ENCODE measurements at places on chromosomes 2 and 18.

- no peak for DNase-seq
Observed at GRCh38 chr2:12725233-12726187, 8.8 kb downstream of the TRIB2 start.

- no peak for DNase-seq
Observed at GRCh38 chr18:36592282-36592681, 236.5 kb downstream of the TPGS2 start.

DNA sequence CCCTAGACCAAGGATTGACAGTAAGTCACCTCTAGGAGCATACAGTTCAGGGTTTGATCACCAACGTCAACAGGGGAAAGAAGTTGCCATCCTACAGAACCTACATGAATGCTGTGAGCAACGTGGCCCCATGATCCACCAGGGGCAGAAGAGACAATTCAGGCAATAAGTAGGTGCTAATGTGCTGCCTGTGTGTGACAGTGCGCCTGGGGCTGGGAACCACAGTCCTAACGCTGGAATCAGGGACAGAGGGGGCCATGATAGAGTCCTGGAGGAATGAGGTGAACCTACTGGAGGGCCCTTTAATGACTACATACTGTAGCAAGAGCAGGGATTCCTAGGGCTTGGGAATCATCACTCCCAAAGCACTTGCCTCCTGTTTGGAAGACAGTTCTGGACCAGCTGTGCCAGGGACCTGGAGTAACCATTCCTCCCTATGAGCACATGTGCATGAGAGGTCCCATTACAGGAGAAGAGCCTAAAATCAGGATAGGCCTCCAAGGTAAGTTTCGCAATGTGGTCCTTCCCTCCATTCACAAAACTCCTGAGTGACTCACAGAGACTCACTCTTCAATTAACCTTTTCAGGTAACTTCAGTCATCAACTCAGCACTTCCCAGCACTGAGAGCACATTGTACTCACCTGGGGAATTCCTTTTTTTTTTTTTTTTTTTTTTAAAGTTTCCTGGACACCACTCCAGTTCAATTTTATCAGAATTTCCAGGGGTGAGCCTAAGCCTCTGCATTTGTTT is 214.0 kb downstream of the TMEM163 start:
- no peak for DNase-seq

GRCh38 chr2:233919938-233920337 is 2.8 kb downstream of the TRPM8 start:
- no peak for DNase-seq

GRCh38 chr2:231144896-231145295 is 20.1 kb upstream of the HTR2B start:
- no peak for DNase-seq
